ENCODE measurements at places on chromosomes 13 and 19.

GRCh38 chr19:58395220-58395978 lies at the start of gene RNF225:
TSS of gene RNF225 (plus strand) at chr19:58395656. CDS start at chr19:58396090, 434 bp downstream.
- DNase-seq: peak; percentile 67

DNA sequence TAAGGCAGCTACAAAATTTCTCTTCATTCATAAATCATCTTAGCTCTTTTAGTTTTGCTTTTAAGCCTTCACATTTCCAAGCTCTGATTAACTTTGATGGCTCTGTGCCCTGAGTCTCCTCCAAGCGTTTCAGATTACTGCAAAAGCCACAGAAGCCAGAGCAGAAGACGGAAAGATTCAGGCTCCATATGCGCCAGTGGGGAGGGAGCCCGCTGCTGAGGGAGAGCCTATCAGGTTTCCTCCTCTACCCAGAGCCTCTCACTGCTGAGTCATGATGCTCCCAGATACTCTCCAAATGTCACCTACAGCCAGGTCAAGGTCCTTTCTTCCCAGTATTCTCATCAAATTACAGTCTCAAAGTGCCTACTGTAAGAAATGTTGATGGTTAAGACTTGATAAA lies 193.6 kb downstream of the RAP2A start:
- no peak for DNase-seq

DNA sequence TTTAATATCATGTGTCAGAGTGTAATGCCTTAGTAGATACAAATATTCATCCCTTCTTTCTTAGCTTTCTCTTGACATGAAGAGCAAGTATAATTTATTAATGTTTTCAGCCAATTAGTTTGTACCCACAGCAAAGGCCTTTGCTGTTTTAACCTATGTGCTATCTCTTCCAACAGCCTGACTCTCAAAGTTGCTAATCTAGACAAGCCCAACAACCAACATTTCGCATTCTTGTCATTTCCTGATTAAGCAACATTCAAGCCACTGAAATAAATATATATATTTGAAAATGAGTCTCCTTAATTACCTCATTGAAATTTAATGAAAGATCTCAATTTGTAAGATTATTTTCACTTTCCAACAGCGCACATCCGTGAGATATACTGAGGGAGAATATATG lies 18.5 kb downstream of the EPSTI1 start:
- DNase-seq: no peak

- DNase-seq: no peak
Observed at GRCh38 chr19:13042443-13043130, 47.3 kb downstream of the NFIX start.

- DNase-seq: no peak
Observed at GRCh38 chr13:111370570-111371535, 50.4 kb downstream of the TEX29 start.

GRCh38 chr19:56348289-56348877 lies 33.7 kb upstream of the ZSCAN5A start:
- no peak for DNase-seq

DNA sequence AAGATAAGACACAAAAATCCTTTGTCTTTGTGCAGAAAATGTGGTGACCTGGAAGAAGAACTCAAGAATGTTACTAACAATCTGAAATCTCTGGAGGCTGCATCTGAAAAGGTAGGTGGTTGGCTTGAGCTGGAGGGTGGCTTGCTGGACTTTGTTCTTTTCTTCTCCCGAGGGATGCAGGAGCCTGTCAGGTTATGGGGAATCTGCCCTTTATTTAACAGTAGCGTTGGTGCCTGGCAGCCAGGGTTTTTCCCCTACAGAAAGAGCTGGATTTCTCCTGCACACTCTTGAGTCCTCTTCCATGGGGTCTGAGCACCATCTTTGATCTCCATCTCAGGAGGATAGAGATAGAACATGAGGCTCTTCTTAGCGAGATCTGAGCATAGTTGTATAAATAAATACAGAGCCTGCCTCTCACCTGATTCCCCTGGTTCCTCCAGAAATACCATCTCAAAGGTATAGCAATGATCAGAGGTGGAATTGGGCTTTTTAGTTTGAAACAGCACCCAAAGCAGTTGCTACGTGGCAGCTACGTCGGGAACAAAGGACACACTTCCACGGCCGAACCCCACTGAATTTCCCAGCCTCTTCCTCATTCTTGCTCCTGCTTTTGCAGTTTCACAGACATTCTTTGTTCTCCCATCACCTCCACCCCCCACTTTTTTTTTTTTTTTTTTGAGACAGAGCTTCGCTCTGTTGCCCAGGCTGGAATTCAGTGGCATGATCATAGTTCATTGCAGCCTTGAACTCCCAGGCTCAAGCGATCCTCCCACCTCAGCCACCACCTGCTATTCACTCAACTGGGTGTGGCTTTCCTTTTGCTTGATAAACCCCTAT lies 12.9 kb downstream of the TPM4 start:
- no peak for DNase-seq

- peak; percentile 28 for DNase-seq
Observed at GRCh38 chr13:114099191-114099590, 33.2 kb downstream of the RASA3 start.

DNA sequence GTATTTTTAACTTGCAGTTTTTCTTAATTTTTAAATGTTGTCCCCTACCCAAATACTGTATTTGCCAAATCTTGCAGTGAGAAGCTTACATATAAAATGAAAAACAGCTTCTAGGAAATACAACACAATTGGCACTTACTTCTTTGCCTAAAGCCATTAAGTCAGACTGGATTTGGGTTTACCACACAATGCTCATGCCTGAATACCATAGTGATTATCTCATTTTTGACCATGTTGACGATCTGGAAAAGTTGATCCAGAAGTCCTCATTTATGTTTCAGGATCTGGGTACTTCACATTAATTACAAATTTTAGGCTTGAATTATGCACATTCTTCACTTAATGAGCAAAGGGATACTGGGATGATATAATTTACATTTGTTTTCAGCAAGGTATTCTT lies 2.4 kb downstream of the RNF6 start:
- no peak for DNase-seq

GRCh38 chr19:55611300-55611982 lies 6.0 kb downstream of the ZNF865 start:
- DNase-seq: no peak

- DNase-seq: no peak
Observed at GRCh38 chr13:33879118-33879517, 61.2 kb downstream of the RFC3 start.

DNA sequence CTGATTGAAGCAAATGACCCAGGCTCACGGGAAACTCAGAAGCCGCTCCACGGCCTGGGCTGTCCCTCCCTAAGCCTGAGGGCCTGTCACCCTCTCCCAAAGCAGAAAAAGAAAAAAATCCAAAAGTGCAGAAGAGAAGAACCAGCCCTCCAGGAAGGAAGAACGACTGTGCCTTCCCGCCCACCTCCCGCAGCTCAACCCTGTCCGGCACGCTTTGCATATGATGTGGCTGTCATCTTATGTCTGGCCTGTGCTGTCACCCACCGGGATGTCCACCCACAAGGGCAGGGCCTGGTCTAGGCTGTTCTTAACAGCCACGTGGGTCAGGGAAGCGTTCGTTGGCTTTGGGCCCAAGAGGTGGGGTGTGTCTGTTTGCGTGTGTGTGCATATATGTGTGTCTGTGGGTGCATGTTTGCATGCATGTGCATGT lies 13.7 kb downstream of the ZBTB7A start:
- DNase-seq: no peak

- DNase-seq: no peak
Observed at GRCh38 chr19:902093-902370, 8.7 kb downstream of the RNU6-9 start.

GRCh38 chr19:53626976-53627375 lies 4.8 kb upstream of the DPRX start:
- no peak for DNase-seq

DNA sequence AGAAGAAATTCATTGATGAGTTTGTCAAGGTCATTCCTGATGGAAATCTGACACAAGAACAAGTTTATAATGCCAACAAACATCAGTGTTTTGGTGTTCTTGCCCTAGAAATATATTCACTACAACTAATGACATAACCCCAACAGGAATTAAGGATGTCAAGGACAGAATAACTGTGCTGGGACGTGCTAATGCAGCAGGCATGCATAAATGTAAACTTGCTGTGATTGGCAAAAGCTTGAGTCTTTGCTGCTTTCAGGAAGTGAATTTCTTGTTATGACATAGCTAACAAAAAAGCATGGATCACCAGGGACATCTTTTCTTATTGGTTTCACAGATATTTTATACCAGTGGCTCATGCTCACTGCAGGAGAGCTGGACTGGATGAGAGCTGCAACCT lies 144.6 kb downstream of the KCTD12 start:
- no peak for DNase-seq

GRCh38 chr13:59274958-59275727 lies 888.6 kb downstream of the DIAPH3 start:
- no peak for DNase-seq

DNA sequence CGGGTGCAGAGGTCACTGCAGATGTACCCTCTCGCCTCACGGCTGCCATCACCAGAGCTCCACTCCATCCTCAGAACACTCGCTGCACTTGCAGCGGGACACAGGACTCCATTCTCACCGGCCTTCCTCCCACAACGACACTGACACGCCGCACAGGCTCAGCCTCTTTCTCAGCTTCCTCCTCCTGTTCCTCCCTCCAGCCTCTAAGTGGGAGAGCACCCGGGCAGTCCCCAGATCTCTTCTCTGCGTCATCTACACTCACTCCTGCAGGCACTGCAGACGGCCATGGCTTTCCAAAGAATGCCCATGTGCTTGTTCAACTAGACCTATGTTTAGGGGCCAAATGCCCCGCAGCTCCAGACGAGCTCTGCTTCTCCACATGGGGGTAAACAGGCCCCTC lies 14.3 kb upstream of the FKRP start:
- no peak for DNase-seq

GRCh38 chr13:113947311-113948033 lies 26.4 kb downstream of the C13orf46 start:
- DNase-seq: no peak

GRCh38 chr13:20230913-20231838 lies 943 bp downstream of the GJB6 start:
- DNase-seq: peak; percentile 50

- DNase-seq: no peak
Observed at GRCh38 chr13:73522937-73523336, 464.1 kb downstream of the KLF5 start.

GRCh38 chr13:108588516-108588915 lies 40.9 kb upstream of the MYO16 start:
- DNase-seq: no peak

GRCh38 chr19:49445997-49446396 lies 4.7 kb upstream of the SLC17A7 start:
- no peak for DNase-seq

GRCh38 chr13:98717891-98718290 lies 34.6 kb downstream of the SLC15A1 start:
- DNase-seq: no peak

- no peak for DNase-seq
Observed at GRCh38 chr19:17418710-17419109, 1.1 kb upstream of the MVB12A start.

DNA sequence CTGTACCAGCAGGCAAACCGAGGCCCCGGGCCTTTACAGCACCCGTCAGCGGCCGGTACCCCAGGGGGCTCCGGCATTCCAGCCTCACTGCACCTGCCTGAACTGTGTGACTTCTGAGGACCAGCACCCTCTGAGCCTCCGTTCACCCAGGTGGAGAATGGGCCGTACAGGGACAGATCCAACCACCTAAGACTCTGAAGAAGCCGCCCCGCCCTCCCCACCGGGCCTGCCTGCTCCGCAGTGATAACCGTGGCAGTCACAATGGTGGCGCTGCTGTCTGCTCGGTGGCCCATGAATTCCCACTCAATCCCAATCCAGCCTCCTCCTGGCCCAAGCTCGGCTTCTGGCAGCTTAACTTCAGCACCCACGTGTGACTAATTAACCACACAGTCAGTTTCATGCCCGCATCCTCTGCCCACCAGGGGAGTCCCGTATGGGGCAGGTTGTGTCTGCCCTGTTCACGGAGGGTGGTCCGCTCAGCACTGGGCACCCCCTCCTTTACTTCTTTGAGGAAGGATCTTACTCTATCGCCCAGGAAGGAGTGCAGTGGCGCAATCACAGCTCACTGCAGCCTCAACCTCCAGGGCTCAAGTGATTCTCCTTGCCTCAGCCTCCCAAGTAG lies 3.4 kb downstream of the TCF3 start:
- DNase-seq: no peak

DNA sequence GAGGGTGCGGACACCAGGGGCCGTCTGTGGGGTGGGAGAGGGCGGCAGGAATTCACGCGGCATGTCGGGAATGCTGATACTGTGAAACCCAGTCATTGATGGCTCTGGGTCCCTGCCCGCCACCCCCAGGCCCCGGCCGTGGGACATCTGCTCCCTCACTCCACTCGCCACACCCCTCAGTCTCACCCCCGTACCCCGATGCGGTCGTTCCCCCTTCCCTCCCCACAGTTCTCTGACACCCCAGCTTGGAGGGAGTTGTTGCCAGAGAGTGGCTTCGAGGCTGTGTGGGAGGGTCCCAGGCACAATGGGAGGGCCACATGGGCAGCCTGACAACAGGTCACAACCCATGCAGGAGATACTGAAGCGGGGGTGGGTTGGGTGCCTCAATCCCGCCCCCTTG lies 1.8 kb downstream of the MAG start:
- no peak for DNase-seq

GRCh38 chr13:73310366-73310765 lies 251.6 kb downstream of the KLF5 start:
- no peak for DNase-seq

DNA sequence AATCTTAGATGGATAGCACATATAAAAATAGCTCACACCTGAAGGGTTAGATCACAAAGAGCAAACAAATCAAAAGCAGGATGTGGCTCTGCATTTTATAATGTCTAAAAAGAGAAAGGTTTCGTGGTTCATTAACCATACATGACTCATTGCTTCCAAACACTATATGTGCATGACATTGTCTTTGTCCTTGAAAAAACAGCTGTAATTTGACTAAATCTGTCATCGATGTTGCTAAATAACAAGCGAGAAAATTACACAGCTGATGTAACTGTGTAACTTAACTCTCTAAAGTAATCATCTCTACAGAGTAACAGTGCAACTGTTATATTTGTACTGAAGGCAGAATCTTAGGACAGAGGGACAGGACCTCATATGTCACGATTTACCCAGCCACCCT lies 383.1 kb upstream of the GPC6 start:
- DNase-seq: no peak

DNA sequence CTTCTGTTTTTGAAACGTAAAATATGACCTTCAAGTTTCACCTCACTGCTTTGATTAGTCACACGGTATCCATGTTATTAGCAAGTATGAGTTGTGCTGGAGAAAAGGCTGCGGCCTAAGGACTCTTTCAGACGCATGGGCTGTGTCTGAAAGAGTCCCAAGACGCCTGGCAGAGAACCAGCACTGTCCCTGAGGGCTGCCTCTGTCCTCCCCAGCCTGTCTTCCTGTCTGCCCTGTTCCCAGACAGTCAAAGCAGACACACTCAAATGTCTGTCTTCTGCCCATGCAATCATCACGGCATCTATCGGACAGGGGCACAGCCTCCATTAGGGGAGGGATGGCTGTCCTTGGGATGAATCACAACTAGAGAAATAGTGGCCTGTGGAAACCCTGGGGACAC lies 65.5 kb downstream of the DPY19L3 start:
- no peak for DNase-seq

- DNase-seq: peak; percentile 82
Observed at GRCh38 chr19:3284759-3285646, 60.5 kb downstream of the CELF5 start.

GRCh38 chr13:108302279-108302678 lies 32.8 kb downstream of the TNFSF13B start:
- no peak for DNase-seq
